ENCODE measurements at places on chromosomes 7 and 10.

DNA sequence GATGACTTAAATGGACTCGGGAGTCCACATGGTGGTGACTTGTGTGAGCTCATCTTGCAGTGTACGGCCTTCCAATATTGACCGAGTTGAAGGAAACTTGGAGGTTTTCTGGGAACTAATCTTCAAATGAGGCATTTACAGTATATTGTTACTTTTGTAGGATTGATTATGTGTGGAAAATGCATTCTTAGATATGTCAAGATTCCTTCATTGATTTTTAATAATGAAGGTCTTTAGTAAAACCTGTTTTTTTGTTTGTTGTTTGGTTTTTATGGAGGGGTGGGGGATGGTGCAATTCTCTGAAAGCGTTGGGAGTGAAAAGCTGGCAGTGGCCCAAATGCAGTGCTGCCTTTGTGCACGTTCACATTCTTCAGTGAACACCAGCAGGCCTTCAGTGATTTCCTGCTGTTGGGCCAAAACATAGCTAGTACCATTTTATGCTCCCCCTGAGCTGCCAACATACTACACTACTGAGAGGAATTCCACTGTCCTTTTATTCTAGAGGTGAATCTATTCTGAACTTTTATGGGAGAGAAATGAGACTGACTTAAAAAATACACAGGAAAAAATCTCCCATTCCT, 50.4 kb downstream of the CCNY start:
- DNase-seq, result peak; percentile 44

DNA sequence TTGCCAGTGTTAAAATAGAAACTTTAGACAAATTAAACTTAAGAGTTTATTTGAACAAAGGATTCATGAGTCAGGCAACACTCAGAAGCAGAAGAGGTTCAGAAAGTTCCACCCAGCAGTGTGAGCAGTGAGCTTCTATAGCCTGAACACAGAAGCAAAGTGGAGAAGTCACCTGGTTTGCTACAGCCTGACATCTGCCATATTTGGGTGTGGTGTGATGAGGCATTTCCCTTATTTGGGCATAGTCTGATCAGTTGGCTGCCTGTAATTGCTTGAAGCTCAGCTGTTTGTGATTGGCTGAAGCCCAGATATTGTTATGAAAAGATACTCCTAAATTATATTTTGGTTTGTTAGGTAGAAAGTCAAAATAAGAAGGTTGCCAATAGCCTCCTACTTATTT, 39.1 kb downstream of the VWC2 start:
- no peak for DNase-seq

- DNase-seq, result no peak
Measured at GRCh38 chr10:111015181-111015580, 61.6 kb upstream of the ADRA2A start.

DNA sequence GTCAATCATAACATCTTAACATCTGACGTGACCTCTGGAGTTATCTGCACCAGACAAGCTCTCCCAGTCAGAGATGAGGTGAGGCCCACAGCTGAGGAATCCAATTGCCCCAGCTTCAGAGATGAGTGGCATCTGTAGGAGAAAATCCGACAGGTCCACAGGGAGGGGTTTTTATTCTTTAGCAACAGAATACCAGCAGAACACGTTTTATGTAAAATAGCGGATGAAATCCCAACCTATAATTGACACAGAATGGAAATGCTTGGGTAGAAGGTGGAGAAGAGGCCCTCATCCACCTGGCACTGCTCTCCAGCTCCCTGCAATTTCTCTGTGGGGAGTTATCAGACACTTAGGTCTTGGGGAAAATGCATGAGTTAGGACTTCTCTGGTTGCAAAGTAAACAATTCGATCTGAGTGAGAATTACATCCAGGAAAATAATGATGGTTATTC, 144.2 kb upstream of the NRP1 start:
- no peak for DNase-seq

- DNase-seq, result no peak
Measured at GRCh38 chr7:157516311-157516710, 179.5 kb downstream of the DNAJB6 start.

GRCh38 chr10:67705921-67706320, 9.9 kb upstream of the CTNNA3 start:
- DNase-seq, result no peak

DNA sequence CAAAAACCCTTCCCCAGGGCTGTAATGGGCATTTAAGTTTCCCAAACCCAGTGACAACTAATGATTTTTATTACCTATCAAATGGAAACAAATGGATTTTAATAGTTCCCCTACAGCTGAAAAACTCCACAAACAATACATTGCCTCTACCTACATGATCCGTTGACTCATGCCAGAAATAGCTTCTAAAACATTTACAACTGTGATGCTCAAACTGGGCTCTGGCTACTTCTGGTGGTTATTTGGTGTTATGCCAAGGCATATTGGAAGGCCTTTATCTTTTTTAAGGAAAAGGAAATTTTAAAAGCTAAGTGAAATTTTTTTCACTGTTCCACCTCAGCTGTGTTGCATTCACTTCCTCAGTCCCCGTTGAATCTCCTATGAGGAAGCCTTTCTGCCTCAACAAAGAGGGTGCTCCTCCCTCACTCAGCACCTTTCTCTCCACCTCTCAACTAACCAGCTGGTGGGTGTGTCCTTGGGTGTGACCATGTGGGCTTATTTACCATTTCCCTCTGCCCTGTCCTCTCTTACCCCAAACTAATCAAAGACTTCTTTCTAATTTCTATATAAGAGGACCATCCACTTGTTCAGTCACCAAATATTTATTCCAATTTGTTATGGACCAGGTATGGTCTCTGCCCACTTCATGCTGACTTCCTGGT, 82.9 kb downstream of the PRTFDC1 start:
- peak; percentile 68 for DNase-seq

DNA sequence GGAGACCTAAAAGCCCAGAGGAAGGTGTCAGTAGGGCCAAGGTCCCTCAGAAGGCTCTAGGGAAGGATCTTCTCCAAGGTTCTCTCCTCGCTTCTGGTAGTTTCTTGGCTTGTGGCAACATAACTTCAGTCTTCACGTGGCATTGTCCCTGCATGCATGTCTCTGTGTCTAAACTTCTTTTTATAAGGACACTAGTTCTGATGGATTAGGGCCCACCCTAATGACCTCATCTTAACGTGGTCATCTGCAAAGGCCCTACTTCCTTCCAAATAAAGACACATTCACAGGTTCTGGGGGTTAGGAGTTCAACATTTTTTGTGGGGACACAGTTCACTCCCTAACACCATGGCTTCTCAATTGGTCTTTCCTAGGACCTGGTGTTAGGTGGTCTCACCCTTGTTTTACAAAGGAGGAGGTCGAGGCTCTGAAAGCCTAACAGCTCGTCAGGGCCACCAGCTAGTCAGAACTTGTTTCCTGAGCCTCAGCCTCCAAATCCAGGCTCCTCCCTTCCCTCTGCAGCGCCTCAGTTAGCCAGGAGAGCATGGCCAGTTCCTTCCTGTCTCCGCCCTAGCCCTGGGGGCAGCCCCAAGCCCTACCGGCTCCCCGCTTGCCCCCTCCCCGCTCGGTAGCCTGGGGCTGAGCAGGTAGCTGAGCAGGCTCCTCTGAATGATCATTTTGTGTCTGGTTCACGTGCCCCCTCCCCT, 109.7 kb upstream of the PPIF start:
- DNase-seq, result no peak

DNA sequence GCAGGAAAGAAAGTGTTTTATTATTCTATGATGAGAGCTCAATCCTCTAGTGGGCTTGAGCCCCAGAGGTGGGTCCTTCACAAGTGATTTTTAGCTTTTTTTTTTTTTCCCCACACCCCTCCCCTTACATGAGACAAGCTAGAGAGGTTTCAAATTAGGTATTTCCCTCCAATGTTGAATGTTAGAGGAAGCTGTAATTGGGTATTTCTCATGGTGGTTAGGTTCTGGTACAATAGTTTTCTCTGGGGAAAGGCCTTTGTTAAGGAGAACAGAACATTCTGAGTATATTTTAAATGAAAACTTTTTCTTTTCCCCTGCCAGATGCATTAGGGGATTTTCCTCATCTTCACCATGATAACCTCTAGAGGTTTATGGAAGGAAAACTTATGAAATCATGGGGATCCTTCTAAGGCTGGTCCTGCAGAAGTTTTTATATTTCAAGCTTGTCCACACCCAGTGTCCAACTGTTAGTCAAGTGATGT, 1039.7 kb downstream of the NRG3 start:
- DNase-seq, result no peak

DNA sequence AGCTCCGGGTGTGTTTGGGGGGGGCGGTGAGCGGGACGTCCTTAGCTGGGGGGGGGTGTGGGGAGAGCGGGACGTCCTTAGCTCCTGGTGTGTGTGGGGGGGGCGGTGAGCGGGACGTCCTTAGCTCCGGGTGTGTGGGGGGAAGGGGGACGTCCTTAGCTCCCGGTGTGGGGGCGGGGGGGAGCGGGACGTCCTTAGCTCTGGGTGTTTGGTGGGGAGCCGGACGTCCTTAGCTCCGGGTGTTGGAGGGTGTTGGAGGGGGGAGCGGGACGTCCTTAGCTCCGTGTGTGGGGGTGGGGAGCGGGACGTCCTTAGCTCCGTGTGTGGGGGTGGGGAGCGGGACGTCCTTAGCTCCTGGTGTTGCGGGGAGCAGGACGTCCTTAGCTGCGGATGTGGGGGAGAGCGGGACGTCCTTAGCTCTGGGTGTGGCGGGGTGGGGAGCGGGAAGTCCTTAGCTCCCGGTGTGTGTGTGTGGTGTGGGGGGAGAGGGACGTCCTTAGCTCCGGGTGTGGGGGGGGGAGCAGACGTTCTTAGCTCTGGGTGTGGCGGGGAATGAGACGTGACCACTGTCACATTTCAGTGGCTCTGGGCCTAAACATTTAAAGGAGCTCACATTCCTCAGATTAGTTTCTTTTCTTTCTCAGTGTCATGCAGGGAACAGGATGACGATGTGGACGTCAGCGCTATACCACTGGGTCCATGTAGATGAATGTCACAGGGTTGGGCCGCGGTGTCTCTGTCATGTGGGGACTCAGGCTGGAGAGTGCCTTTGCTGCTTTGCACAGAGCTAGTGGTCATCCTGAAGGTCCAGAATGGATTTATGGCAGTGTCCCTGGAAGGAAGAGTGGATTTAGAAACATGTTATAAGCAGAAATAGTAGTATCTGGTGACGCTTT, 7.5 kb downstream of the DYNC2I1 start:
- peak; percentile 64 for DNase-seq

- DNase-seq, result no peak
Measured at GRCh38 chr10:69123306-69123746, 652 bp upstream of the VPS26A start.

All from astrocyte of the spinal cord (primary cell).